ENCODE measurements at places on chromosomes 6 and 20.

DNA sequence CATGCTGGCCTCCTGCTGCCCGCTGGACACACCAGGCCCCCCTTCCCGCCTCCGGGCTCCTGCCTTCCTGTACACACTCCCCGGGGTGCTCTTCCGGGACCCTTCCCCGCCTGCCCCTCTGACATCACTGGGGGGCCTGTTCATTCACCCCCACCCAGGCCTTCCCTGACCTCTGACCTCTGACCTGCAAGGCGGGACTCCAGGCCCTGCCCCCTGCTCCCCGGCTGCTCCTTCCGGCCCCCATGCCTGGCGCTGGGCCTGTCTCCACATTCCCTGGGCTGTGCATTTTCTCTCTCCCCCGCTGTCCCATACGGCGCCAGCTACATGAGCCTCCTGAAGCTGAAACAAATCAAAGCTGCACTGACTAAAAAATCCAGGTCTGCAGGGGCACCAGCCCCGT lies 71.6 kb upstream of the GATA5 start:
- DNase-seq, result no peak

- no peak for DNase-seq
Measured at GRCh38 chr6:56686429-56686828, 43.7 kb upstream of the DST start.

DNA sequence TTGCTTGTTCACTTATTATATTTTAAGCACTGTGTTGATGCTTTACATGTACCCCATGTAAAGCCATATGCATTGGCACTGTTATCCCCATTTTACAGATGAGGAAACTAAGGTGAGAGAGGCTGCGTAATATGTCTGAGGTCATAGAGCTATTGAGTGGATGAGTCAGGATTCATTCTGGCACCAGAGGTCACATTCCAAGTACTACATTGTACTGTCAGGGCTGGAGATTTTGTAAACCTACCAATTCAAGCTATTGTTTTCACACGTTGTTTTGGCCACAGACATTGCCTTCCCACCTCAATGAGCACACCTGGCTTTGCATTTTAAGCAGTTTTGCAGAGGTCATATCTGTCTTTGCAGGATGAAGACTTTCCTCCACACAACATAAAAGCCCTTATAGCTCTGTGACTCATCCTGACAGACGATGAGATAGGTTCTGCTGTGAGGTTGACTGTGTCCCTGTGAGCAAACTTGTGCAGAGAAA lies 33.2 kb downstream of the ANKS1A start:
- DNase-seq, result no peak

DNA sequence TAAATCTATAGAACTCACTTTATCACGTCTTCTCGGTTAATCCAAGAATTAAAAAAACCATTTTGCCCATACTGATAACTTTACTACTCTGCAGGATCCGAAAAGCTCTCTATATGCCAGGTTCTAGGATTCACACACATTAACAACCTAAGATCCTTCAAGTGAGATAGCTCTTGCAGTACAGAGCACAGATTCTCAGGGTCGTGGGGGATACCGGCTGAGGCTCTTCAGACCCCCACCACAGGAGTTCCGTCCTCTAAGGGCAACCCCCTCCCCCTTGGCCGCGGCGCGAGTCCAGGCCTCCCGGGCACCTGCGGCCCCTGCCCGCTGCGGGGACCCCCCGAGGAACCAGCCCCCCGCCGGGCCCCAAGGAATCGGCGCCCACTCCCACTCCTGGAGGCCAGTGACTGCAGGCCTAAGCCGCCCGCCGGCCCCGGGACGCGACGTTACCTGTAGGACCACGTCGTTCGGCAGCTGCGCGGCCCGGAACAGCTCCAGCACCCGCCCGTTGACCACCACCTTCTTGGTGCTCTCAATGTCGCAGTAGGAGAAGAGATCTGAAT lies 892 bp downstream of the REPS1 start:
- DNase-seq, result no peak

DNA sequence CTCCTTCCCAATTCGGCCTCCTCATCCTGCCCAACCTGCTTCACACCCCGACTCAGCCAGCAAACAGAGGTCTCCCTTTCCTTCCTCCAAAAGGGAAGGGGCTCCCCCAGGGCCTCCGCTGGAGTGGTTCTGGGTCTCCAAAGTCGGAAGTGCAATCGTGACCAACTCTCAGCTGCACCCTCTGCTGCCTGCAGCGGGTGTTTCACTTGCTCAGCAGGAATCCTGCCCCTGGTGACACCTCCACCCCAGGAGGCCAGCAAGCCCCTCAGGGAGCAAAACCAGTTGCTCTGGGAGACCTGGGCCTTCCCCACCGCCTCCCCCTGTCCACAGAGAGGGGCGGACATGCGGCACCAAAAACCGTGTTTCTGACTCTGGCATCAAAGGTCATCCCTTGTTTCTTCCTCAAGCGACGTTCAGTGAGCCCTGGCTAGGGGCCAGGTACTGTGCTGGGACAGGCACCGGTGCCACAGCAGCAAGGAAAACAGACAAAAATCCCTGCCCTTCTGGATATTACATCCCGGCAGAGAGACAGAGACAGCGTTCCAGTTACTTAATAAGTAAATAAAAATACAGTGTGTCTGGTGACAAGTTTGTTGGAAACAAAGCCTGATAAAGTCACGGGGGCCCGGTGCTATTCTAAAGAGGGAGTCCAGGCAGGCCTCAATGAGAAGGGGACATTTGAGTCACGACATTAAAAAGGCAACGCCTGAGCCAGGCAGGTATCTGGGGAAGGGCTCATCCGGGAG lies 219.0 kb downstream of the BMP7 start:
- DNase-seq, result no peak

- no peak for DNase-seq
Measured at GRCh38 chr6:160668589-160668988, 4.5 kb upstream of the LPA start.

DNA sequence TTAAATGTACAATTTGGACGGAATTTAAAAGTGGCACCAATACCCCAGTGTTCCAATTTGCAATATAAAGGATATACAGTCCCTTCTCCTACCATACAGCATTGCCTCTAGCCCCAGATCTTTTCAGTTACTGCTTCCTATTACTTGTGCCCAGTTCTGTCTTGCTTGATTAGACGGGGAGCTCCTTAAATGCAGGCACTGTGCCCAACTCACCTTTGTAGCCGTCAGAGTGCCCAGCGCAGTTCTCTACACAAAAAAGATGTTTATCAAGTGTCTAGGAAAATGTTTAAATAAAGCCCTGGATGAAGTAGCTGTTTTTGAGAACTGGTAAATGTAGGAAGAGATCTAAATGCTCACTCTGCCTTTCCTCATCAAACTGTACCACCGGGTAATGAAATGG lies 7.6 kb downstream of the TAP2 start:
- no peak for DNase-seq

DNA sequence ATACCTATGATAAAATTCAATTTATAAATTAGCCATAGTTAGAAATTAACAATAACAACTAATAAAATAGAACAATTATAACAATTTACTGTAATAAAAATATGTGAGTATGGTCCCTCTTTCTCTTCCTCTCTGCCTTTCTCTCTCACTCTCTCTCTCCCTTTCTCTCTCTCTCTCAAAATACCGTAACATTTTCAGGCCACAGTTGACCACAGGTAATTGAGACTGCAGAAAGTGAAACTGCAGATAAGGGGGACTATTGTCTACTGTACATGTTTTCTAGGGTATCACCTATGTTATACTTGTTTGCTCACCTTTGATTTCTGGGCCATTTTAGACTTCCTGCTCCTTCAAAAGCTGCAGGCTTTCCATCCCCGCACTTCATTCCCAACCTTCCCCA lies 46.8 kb downstream of the LY86 start:
- no peak for DNase-seq

- DNase-seq, result no peak
Measured at GRCh38 chr6:163962627-163963117, 548.2 kb downstream of the QKI start.

DNA sequence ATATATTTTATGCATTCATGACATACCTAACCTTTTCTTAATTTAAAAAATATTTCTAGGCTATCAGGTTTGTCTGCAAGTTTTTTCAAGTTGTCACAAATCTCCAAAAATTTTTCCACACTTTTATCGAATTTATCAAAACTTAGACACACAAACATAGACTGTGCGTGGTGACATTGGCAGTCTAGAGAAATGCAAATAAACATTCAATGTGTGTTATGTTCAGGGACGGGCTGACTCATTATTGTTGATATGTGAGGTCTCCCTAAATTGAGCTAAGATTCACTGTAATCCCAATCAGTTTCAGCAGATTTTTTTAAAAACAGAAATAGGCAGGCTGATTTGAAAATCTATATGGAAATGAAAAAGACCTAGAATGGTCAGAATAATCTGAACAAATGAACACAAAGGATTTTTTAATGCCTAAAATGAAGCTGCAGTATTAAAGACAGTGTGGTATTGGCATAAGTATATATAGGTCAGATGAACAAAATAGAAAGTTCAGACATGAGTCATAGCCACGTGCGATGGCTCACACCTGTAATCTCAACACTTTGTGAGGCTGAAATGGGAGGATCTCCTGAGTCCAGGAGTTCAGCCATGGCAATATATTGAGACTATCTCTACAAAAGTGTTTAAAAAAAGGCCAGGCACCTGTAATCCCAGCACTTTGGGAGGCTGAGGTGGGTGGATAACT lies 19.2 kb downstream of the BLTP3A start:
- no peak for DNase-seq

DNA sequence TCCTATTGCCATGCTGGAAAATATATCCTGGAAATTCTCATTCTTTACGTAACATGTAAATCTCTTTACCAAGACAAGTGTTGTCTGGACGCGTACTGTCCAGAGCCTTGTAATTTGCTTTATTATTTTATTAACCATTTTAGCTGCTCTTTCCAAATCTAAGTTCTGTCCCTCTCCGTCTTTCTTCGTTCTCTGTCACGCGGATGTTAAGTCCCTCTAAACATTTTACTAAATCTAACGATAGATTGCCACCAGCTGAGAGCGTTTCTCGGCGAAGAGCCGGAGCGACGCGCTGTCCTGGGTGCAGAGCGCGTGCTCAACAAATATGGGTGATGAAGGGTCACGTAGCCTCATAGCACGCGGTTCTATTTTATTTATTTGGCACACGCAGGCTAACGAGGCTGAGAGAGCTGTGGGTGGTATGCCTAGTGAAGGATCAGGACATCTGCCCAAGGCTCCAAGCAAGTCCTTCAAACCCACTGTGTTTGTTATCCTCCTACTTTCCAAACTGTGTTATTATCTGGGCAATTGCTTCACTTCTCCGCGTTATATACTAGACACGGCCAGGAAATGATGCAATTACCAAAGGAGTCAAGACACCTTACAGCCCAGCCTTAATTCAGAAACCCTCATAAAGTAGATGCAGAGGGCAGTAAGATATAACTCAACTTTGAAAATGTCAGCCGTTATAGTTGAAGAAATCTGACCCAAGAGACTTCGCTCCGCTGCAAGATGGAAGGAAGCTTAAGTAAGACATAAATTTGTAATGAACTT lies 10.0 kb upstream of the NCOA7 start:
- peak; percentile 56 for DNase-seq

GRCh38 chr20:38350879-38351775 lies 4.8 kb downstream of the LBP start:
- no peak for DNase-seq

DNA sequence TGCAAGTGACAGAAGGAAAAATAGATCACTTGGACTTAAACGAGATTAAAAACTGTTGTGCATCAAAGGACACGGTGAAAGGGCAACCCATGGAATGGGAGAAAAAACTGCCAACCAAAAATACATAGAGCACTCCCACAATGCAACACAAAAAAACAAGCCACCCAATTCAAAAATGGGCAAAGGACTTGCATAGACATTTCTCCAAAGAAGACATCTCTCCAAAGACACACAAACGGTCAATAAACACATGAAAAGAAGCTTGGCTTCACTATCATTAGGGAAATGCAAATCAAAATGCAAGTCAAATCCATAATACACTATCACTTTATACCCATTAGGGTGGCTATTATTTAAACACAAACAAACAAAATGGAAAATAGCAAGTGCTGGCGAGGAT lies 45.0 kb downstream of the PXDC1 start:
- no peak for DNase-seq
